ENCODE measurements at places on chromosomes 16 and 17. TPM values are rescaled to one million over a fixed set of nuclear protein-coding genes. Genes with fewer than 3 reads are reported as not detected.

CORO6 gene
- 21.6 TPM for total RNA-seq

PAM16 gene
- total RNA-seq = 28.1 TPM

DNA sequence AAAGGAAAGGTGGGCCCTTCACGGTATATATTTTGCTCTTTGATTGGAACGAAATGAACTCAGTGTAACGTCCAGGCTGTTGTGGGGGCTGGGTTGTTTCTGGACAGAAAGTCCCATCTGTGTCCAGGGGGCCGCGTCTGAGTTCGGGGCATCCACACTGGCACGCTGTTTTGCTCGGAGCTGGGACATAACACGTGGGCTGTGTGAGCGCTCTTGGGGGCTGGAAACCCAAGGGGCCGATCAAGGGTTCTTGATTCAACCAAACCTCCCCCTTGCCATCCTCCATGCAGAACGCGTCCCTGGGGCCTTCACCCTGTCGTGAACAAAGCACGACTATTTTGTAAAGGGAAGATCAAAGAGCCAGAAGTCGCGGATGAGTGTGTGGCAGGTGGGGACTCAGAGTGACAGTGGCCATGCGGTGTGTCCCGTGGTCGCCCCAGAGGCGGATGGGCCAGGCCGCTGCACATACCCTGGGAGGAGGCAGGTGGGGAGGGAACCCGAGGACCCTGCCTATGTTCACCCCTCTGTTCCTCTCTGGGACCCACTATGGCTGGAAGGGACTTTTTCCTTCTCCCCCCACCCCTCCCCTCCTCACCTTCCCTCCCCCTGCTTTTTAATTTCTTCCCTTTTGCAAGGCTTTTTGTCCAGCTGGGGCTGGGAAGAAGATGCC, 387.2 kb downstream of the SEC14L1 start:
- peak; percentile 11 for DNase-seq

GRCh38 chr16:49858200-49859124, 2.5 kb upstream of the ZNF423 start:
- DNase-seq = no peak

GRCh38 chr16:81241706-81242105, 3.2 kb downstream of the BCO1 start:
- no peak for DNase-seq

DNA sequence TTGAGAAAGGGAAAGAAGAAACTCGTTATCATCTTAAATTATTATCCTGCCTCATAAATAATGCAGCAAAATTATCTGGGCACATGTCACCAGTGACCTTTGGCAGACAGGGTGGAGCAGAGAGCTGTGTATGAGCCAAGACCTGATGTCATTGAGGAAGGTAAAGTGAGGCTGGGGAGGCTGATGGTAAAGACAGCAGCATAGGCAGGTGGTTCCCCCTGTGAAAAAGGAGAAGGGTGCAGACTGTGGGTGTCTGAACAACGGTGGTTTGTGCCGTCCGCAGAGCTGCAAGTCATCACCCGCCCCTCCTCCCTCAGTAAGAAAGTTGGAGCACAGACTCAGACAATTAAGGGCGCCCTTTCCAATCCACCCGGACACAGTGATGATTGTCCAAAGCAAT, 30.8 kb upstream of the METTL16 start:
- peak; percentile 20 for DNase-seq

GRCh38 chr16:31347445-31347844, 7.5 kb upstream of the ITGAX start:
- no peak for DNase-seq

- DNase-seq = no peak
These were observed 15.1 kb downstream of the SSH2 start for GRCh38 chr17:29914819-29915537.

GRCh38 chr17:6090253-6090652, 20.1 kb downstream of the WSCD1 start:
- DNase-seq = no peak

INCA1 gene
- not detected for total RNA-seq

IRX5 gene
- 15.2 TPM for total RNA-seq
